Neural crest cell (in vitro differentiated cells): ENCODE measurements at places on chromosomes 5 and 9.

DNA sequence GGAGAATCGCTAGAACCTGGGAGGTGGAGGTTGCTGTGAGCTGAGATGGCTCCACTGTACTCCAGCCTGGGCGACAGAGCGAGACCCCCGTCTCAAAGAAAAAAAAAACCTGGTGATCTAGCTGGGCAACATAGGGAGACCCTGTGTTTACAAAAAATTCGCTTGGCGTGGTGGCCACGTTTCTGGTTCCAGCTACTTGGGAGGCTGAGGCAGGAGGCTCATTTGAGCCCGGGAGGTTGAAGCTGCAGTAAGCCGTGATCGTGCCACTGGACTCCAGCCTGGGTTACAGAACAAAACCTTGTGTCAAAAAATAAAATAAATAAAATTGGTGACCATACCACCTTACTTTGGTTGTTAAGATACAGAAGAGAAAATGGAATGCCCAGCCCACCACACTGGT, 1.8 kb upstream of the HNRNPAB start:
- no peak for DNase-seq

GRCh38 chr5:150051657-150052195, 34.6 kb downstream of the CSF1R start:
- DNase-seq = no peak

- DNase-seq = no peak
Measured at GRCh38 chr9:15867988-15868387, 315.1 kb downstream of the CCDC171 start.

- DNase-seq = no peak
Measured at GRCh38 chr5:55624841-55625588, 87.1 kb downstream of the SLC38A9 start.

- DNase-seq = no peak
Measured at GRCh38 chr5:151238303-151238741, 14.4 kb upstream of the CCDC69 start.

GRCh38 chr5:77637170-77637997, 1.1 kb downstream of the OTP start:
- no peak for DNase-seq

- no peak for DNase-seq
Measured at GRCh38 chr5:102262688-102263087, 33.4 kb downstream of the SLCO4C1 start.

DNA sequence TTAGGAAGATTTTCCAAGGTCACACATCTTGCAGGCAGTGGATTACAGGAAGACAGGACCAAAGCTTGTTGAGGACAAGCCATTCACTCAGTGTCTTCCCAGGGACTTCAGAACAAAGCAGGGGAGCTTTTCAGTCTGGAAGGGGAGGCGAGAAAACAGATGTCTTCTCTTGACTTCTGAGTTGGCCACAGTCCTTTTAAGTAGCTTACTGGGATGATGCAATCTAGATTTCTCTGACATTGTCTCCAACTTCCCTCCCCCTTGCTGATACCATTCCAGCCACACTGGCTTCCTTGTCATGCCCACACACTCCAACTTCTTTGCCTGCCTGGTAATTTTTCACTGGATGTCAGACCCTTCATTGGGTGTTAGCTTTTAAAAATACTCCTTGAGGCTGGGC, 174.2 kb upstream of the TBC1D2 start:
- no peak for DNase-seq

GRCh38 chr5:66987949-66988838, 208.4 kb downstream of the CD180 start:
- no peak for DNase-seq

DNA sequence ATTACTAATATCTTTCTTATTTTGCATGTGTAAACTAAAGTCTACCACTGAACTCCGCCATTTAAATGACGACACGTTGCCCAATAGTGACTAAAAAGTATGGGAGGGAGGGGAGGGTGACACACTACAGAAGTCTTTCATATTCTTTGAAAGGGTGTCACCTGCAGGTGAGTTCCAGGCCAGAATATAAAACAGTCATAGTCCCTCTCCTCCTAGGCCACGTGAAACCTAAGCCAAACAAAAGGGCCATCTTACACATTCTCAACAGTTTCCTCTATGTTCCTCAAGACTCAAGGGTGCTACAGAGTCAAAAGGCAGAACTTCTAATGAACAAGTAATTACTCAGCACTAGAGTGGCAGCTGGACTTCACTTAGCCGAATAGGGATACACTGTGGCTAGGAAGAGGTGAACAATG, 6.4 kb downstream of the CEMIP2 start:
- DNase-seq = no peak
